ENCODE measurements at places on chromosomes 12 and 14.

DNA sequence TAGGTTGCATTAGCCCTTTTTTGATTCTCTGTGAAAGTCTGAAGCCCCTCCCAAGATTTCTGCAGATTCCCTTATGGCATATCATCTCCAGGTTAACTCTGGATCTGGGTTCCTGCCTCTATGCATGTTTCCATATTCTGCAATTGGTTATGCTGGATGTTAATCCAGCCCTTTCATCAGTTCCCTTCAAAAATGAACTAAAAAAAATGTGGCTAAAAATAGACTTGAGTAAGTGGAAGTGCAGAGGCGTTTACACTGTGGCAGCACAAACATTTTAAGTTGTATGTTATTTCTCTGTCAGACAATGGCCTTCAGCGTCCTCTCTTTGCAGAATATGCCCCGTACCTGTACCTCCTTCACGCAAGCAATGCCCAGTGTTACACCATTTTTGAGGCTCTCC is 11.4 kb downstream of the MGST1 start:
- no peak for DNase-seq

DNA sequence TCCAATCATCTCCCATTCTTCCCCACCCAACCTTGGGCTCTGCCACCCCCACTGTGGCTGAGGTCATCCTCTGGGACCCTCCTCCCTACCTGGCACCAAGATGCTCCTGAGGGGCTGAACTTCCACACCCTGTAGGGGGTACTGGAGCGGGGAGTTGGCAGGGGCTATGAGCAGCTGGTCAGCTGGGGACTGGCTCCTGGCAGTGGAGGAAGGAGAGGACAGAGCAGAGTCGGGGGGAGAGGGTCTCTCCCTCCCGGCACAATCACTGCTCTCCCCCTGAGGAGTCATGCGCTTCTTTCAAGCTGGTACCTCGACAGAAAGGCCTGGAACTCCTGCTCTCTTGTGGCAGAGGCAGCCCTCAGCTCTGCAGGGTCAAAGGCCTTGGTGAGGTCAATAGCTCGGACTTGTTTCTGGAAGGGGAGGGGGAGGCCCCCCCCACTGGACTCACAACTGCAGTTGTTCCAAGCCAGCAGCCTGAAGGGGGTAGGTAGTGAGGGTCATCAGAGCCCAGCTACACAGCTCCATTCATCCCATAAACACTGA is 2.0 kb downstream of the B4GALNT1 start:
- no peak for DNase-seq

DNA sequence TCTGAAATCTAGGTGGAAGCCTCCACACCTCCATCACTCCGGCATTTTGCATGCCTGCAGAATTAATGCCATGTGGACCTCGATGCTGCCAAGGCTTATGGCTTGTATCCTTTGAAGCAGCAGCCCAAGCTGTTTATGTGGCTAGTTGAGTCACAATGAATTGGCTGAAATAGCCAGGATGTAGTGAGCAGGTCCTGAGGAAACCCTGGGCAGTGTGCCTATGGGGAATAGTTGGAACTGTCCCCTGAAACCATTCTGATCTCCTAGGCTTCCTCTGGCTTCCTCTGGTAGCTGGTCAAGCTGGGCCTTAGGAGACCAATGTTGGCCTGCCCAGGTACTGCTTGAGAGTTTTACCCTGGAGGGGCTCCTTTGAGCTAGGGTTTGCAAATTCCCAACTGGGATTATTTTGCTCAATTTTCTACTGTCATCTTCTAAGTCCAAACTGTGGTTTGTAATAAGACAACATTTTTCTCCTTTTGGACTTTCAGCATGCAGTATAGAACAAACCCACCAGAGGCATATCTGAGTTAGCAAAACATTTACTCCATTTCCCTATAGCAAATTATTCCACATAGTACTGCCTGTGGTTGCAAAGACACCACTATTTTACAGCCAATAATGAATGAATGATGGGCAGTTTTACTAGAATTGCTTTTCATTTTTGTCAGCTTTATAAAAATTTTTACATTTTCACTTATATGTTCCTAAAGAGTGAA is 85.1 kb upstream of the AMIGO2 start:
- no peak for DNase-seq

- no peak for DNase-seq
Measured at GRCh38 chr12:108282676-108283075, 56.4 kb downstream of the CMKLR1 start.

GRCh38 chr12:3977621-3978020 is 104.4 kb upstream of the PARP11 start:
- no peak for DNase-seq

DNA sequence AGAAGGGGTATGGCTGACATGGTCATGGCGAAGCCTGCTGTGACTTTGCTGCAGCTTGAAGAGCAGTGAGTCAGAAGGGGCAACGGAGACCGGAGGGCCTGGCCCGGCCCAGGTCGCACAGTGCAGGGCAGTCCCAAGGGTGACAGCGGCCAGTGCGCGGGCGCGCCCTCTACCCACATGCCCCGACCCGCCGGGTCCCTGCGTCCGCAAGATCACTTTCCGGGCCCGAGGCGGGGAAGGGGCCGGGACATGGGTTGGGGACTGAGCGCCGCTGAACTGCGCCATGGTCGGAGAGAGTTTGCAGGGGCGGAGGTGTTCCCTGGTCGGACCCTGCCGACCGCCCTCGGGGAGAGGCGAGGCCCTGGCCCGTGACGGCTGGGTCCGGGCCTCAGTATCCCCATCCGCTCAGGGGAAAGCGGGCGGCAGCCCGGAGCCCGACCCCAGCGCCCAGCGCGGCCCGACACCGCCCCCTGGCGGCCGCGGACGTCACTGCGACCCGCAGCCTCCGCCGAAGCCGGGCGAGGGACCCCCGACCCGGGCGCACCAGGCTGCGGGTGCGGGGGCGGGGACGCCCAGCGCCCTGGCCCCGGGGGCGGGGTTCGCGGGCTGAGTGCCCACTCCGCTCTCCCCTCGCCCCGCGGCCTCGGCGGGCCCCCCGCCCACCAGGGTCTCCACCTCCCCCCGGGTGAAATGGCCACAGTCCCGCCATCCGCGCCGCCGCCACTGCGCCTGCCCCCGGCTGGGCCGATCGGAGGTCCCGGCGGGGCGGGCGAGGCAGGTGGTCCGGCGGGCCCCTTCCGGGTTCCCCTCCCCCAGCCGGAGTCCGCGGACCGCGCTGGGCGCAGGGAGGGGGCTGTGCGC is 7.2 kb upstream of the ANKRD9 start:
- DNase-seq = no peak

- DNase-seq = no peak
Measured at GRCh38 chr14:69317780-69318179, 57.8 kb downstream of the GALNT16 start.

DNA sequence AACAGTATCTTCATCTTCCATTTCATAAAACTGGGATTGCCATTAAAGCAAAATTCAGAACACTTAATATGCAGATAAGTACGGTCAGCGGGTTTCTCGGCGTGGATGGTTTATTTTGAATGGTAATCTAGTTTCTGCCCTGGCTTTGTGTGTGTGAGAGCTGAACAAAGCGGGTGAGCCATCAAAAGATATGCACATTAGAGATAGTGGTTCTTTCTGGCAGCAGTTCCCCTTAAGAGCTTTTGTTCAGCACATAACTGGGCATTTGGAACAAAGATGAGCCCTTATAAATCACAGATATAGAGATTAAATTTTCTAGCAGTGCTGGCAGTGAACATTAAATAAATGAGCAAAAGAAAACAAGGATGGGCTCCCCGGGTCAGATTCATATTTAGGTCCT is 207.5 kb downstream of the CALM1 start:
- DNase-seq = no peak

- no peak for DNase-seq
Measured at GRCh38 chr14:23640524-23641141, 4.5 kb downstream of the DHRS2 start.

DNA sequence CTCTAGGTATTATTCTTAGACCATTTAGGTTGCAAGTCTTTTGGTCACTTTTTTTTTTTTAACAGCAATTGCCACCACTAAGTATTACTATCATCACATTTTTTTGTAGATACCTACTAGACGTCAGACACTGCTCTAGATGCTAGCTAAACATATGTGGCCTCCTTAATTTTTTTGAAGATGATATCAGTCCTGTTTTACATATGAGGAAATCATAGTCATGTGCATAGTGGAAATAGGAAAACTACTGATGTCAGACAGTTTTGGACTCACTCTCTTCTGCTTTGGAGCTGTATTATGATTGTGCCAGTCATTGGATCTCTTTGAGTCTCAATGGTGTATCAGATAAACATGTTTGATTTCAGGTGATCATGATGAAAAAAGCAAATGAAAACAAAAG is 304.3 kb downstream of the DIO2 start:
- DNase-seq = no peak

DNA sequence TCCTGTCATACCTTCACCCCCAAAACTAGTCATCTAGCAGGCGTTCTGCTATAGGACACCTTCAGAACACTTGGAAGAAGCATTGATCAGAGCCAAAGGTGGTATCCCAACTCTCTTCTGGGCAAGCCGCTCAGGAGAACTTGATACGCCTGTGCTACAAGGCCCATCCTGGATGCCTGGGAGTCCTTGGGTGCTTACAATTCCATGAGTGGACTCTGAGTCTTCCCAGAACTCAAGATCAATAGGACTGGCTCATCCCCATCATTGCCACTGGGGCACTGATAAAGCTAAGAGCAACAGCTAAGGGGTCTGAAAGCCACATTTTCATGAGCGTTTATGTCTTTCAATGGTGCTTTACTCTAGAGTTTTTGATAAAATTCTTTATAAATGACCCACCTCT is 1.9 kb downstream of the SPTB start:
- DNase-seq = no peak

- DNase-seq = no peak
Measured at GRCh38 chr12:38411426-38411825, 94.9 kb downstream of the ALG10B start.

DNA sequence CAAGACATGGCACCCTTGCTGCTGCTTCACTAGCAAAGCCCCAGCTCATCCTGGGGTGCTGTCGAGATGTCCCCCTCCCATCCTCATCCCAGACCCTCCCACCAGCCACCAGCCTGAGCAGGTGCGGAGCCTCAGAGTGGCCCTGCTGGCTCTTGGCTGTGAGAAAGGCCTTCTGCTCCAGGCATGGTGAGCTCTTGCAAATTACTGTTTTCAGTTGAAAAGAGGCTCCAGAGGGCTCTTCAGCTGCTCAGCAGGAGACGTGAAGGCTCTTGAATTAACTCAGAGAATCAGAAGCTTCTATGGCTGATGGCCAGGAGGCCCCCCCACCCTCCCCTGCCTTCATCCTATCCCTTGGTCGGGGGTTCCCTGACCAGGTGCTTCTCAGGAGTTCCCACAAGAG is 44.1 kb downstream of the WSCD2 start:
- DNase-seq = no peak

- DNase-seq = no peak
Measured at GRCh38 chr12:95202691-95203486, 14.4 kb downstream of the FGD6 start.

DNA sequence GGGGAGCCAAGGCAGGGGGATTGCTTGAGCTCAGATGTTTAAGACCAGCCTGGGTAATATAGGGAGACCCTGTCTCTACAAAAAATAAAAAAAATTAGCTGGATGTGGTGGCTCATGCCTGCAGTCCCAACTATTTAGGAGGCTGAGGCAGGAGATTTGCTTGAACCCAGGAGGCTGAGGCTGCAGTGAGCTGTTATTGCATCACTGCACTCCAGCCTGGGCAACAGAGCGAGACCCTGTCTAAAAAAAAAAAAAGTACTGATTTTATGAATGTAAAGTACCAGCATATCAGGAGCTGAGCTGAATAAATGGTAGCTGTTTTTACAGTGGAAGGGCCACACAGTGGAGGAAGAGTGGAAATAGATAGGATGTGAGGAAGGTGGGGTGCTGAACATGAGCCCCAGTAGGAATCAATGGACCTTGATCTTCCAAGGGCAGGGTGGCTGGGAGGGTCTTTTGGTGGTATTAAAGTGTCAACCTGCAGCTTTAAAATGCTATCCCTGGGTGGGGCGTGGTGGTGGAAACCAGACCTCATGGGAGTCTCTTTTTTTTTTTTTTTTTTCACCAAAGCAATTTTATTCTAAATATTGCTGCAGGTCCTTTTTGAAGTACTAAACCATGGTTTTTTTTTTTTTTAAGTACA is 2.2 kb downstream of the ATP23 start:
- DNase-seq = no peak

DNA sequence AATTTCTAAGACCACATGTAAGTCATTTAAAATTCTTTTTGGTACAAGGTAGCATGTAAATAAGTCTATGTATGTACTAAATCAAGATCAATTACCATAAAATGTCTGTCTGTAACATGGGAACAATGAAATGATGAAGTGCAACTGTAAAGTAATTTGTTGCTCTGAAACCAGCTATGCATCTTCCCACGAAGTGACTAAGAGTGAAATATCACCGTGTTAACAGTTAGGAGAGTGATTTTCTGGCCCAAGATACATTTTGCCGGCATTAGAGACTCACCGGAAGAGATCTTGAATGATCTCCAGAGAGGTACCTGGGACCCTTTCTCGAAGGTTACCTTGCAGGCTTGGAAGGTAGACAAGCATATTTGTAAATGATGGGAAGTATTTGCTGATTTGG is 105.8 kb downstream of the SAMD4A start:
- DNase-seq = no peak

GRCh38 chr12:1830401-1830845 is 10.1 kb downstream of the LRTM2 start:
- DNase-seq = no peak

DNA sequence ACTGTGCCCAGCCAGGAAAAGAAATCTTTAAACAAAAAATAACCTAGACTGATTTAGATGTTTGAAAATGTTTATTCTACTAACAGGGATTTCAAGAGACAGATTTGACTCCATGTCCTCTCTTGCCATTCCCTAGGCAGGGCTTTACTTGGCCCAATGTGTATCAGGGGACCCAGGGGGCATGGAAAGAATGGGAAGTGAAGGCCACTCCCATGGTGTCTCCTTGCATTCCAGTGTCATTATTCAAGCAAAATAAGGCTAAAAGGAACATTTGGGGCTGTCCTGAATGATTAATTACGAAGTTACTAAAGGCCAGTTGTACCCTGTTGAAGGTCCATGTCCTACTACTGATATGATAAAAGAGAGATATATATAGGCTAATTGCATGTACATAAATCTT is 151.9 kb upstream of the ATF7IP start:
- DNase-seq = no peak

DNA sequence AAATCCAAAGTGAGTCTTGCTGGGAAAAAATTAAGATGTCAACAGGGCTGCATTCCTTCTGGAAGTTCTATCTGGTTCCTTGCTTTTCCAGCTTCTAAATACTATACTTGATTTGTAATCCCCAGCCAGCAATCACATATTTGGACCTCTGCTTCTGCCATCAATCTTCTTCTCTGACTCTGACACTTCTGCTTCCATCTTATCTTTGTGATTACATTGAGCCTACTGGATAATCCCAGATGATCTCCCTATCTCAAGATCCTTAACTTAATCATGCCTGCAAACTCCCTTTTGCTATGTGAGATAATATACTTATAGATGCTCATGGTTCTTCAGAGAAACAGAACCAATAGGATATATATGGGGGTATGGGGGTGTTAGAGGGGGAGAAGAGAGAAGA is 49.9 kb upstream of the ZDHHC17 start:
- DNase-seq = no peak
